ENCODE measurements at places on chromosomes 12 and 14.

GRCh38 chr12:6016756-6017155 is 71.7 kb upstream of the ANO2 start:
- no peak for DNase-seq

DNA sequence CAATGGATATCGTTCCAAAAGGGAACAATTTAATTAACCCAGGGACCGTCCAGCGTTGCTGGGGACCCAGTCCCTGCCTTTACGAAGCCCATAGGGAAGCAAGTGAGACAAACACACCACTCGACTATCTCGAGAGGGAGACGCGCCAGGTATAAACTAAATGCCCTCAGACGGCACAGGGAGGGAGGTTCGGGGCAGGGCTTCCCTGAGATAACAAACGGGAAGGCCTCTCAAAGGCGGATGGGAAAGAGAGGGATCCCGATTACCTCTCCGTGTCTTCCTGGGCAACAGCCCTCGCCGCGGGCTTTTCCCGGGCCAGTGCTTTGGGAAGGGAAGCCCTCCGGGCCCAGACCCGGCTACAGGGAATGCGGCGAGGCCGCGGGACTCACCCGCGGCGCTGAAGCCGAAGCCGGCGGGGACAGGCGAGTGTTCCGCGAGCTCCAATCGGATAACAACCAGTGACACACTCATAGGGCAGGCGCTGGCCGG is 390 bp downstream of the BRAP start:
- DNase-seq, result no peak

- DNase-seq, result no peak
Observed at GRCh38 chr12:53766881-53767280, 15.1 kb upstream of the CISTR start.

- DNase-seq, result no peak
Observed at GRCh38 chr14:37122288-37122687, 50.1 kb downstream of the SLC25A21 start.

- no peak for DNase-seq
Observed at GRCh38 chr14:72305561-72305960, 373.3 kb downstream of the RGS6 start.

- DNase-seq, result no peak
Observed at GRCh38 chr12:15636060-15636890, 152.9 kb downstream of the EPS8 start.

GRCh38 chr12:49174218-49174617 is 14.7 kb downstream of the TUBA1A start:
- DNase-seq, result no peak

DNA sequence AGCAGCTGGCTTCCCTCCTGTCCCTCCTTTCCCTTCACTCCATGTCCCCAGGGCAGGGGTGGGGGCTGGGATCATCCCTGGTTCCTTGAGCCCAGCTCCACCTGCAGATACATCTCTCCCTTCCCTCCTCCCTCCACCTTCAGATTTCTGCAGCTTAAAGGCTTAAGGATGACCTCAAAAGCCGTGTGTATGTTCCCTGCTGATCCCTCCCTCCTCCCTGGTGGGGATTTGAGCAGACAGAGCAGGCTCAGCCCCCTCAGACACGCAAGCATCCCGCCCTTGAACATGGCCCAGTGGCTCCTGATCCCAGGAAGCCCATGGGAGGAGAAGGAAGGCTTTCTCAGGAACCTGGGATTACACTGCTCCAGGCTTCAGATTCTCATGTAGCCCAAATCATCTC is 82.9 kb upstream of the RIN3 start:
- no peak for DNase-seq

GRCh38 chr12:25868193-25868592 is 90.3 kb upstream of the RASSF8 start:
- no peak for DNase-seq

- DNase-seq, result no peak
Observed at GRCh38 chr14:50813544-50813863, 17.5 kb downstream of the NIN start.

Measured in NCI-H1092 (cell line).